Stimulated activated CD4-positive, alpha-beta T cell treated with anti-CD3 and anti-CD28 coated beads, Interleukin-4, amount 100 ng/mL, for 4 hours (primary cell): ENCODE measurements at places on chromosomes 7 and 10.

- no peak for DNase-seq
These were observed 1.6 kb upstream of the COX19 start for GRCh38 chr7:976901-977325.

- DNase-seq = no peak
These were observed 12.2 kb upstream of the GDF10 start for GRCh38 chr10:47287805-47288204.

GRCh38 chr7:8639668-8640067, 206.3 kb downstream of the NXPH1 start:
- no peak for DNase-seq

DNA sequence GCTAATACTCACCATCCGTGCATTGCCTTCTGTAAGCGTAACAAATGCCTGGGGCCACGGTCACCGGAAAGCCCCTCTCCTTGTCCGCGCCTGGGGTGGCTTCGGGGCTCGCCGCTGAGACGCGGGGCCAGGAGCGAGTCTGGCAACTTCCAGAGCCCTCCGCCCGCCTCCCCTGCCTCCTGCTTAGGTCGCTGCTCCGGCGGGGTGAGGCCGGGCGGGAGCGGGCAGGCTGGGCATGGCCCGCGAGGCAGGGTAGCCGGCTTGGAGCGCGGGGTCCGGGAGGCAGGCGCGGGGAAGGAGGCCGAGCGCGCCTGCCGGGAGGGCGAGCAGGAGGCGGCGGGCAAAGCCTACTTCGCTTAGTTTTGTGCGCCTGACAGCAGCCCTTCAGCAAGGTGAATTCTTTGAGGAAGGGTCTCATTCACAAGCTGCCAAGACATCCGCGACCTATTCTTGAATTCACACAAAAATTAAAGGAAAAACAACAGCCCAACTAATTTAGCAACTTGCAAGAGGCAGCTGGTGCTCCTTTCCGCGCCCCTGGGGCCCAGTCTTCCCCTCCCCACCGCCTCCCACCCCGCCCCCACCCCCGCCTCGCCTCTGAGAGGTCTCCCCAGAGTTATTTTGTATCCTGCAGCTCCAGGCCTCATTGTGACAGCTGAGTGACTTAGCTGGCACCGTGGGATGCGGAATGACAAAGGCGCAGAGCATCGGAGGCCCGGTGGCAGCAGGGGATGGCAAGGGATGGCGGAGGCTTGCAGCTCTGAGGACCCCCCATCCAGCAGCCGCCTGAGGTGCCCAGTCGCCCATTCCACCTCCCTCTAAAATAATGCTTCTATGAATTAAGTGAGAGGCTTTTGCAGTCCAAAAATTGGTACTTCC, 12.8 kb upstream of the KAT6B start:
- DNase-seq = no peak

GRCh38 chr10:125795637-125796190, 20.1 kb upstream of the MMP21 start:
- DNase-seq = no peak

DNA sequence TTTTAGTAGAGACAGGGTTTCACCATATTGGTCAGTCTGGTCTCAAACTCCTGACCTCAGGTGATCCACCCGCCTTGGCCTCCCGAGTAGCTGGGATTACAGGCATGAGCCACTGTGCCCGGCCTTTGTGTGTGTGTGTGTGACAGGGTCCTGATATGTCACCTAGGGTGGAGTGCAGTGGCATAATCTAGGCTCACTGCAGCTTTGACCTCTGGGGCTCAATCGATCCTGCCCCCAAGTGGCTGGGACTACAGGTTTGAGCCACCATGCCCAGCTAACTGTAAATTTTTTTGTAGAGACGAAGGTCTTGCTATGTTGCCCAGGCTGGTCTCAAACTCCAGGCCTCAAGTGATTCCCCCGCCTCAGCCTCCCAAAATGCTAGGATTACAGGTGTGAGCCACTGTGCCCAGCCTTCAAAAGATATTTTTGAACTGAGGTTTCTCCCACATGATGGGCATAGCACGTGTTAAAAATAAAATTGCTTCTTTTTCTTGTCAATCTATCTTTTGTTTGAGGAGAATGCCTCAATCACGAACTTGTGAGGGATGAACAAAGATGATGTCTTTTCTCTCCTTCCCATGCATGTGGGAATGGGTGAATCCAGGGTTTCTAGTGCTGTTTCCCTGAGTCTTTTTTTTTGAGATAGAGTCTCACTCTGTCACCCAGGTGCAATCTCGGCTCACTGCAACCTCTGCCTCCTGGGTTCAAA, 30.8 kb upstream of the PSAP start:
- DNase-seq = no peak

DNA sequence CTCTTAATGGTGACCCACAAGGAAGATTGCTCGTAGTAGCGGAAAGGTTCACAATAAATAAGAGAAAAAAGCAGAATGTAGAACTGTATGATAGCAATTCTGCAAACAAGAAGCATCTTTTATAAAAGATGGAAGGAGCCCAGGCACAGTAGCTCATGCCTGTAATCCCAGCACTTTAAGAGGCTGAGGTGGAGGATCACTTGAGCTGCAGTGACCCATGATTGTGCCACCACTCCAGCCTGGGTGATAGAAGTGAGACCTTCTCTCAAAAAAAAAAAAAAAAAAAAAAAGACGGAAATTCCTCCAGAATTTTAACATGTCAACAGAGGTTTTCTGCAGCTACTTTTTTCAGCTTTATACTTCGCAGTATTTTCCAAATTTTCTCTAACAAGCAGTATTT, 13.2 kb downstream of the GATAD1 start:
- no peak for DNase-seq

DNA sequence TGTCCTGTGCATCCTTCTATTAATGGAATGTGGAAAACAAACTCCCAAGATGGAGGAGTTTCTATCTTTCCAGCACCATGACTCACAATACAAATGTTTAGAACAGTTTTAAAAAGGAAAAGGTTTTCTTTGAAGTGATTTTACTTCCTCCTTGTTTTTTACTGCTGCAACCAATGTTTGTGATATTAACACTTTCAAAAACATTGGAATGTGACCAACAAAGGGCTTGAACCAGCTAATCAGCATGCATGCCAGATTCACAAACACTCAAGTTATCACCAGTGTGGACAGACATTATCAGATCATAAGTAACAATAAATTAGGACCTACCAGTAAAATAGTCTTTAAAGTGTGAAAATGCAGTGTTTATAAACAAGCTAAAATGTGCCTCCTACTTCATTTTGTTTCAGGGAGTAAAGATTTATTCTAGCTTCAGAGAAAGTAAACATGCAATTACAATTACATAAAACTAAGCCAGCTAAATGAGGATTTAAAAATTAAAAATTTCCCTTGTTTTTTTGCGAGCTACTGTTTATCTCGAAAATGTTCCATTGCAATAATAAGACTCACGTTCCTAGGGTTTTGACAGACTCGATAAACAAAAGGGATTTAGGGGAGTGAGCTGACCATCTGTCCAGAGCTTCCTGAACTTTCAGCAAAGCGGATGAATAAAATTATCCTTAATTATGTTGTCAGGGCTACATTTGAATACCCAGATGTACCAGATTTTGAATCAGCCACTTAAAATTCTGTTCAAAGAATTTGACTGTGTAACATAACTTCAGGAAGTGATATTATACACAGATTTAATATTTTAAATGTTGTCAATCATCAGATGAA, 29.8 kb downstream of the CPVL start:
- no peak for DNase-seq

DNA sequence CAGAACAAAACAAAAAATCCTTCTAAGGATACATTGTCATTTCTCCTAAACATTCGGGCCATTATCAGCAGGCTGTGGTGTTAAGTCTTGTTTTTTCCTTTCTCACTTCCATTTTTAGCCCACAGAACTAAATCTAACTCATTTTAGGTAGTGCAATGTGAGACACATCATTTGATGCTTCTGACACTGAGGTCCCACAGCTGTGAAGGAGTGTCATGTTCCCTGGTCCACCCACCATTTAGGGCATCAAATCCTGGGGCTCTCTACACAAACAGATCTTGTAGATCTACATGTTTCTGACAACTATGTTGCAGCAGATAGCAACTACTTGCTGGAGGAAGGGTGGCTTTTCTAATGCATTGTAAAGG, 232.5 kb upstream of the IGFBP3 start:
- no peak for DNase-seq

GRCh38 chr10:24370877-24371276, 161.9 kb downstream of the KIAA1217 start:
- DNase-seq = no peak

- peak; percentile 80 for DNase-seq
These were observed at the start of gene ELOVL3 for GRCh38 chr10:102225646-102226541. TSS of gene ELOVL3 (plus strand) at chr10:102226299. CDS start at chr10:102226549, 250 bp downstream.

GRCh38 chr7:132364226-132364625, 212.0 kb downstream of the PLXNA4 start:
- no peak for DNase-seq

- DNase-seq = no peak
These were observed 23.2 kb upstream of the PRRT4 start for GRCh38 chr7:128384726-128385125.

DNA sequence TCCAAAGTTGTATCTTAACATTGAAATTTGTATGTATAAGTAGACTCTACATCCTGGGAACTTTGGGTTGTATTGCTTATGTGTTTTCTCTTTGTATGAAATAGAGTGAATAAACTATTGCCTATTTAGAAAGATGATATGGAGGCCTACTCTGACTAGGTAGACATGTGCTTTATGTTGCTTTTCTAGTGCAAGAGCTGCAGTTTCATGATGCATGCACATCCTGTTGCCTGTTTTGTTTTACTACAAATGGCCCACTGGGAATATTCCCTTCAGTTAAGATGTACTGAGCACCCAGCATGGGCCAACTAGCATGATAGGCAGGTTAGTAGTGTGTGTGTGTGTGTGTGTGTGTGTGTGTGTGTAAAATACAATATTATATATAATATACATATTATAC, 282.1 kb upstream of the LRGUK start:
- DNase-seq = no peak

- DNase-seq = no peak
These were observed 235.0 kb upstream of the PTN start for GRCh38 chr7:137578541-137578940.

GRCh38 chr7:31023877-31024276, 28.2 kb upstream of the ADCYAP1R1 start:
- DNase-seq = no peak

GRCh38 chr7:33517191-33517590, 387.8 kb downstream of the BBS9 start:
- DNase-seq = no peak

DNA sequence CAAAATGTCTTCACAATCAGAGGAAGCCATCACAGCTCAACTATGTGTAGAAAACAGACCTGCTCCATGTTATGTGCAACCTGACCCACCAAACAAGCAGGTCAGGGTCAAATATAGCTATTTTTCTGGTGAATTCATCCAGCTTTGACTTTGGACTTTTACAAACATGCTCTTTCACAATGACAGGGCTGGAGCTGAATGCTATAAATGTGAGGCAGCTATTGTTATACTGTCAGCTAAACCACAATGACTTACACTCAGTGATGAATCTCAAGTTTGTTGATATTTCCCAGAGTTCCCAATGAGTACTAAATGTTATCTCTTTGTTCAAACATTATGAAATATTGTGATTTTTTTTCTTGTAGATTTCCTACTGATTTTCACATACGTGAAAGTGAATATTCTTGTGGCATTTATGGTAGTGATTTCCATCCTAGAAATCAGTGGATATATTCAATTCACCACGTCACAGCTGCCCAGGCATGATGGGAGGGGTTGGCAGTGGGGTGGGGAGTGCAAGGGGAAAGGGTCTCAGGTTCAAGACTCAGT, 2.5 kb upstream of the ITIH2 start:
- DNase-seq = no peak

DNA sequence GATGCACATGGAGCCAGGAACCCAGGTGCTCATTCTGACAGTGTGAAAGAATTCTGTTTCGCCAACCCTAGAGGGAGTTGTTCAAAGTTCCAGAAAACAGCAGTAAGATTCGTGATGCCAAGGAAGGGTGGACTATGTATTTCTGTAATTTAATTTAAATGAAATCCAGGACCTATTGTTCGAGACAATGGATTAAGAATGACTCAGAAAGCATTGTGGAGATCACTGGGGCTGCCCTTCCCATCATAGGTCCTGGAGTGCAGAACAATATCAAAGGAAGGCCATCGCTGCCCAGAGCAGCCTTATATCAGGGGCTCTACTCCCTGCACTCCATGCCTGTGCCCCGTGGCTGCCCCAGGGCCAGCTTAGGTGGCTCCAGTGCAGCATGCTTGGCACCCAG, 32.1 kb upstream of the CALD1 start:
- DNase-seq = no peak

DNA sequence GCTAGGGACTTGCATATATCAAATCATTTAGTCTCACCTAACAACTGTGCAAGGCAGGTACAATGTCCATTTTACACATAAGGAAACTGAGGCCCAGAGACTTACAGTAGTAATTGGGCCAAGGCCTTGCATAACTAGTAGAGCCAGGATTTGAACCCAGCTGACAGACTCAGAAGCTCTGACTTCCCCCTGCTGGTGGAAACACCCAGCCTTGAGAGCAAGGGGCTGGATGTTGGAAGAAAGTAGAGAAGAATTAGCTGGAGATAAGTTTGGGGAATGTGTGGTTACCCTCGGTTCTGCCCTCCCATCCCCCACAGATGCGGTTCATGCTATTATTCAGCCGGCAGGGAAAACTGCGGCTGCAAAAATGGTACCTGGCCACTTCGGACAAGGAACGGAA, 2.0 kb downstream of the AP1S1 start:
- no peak for DNase-seq

DNA sequence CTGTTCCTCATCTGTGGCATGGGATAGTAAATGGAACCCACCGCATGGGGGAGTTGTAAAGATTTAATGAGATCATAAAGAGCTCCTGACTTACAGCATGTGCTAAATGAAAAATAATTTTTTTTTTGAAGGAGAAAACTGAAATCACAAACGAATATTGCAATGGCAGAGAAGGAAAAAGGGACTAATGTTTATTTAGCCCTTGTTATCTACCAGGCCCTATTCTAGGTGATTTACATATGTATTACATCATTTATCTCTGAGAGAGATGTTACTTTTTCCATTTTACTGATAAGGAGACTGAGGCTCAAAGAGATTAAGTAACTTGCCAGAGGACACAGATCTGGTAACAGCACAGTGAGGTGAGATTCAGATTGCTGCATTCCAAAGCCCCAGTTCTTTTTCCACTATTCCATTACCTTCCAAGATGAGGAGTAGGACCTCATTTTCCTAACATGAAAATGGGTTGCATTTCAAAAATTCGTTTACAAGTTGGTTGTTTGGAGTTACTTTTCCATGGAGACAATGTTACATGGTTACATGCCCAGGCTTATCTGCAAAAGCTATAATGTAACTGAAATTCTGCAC, 28.6 kb downstream of the VCL start:
- no peak for DNase-seq
